Left ventricle myocardium inferior (tissue), 1 donor: ENCODE measurements at places on chromosomes 7 and 10.

DNA sequence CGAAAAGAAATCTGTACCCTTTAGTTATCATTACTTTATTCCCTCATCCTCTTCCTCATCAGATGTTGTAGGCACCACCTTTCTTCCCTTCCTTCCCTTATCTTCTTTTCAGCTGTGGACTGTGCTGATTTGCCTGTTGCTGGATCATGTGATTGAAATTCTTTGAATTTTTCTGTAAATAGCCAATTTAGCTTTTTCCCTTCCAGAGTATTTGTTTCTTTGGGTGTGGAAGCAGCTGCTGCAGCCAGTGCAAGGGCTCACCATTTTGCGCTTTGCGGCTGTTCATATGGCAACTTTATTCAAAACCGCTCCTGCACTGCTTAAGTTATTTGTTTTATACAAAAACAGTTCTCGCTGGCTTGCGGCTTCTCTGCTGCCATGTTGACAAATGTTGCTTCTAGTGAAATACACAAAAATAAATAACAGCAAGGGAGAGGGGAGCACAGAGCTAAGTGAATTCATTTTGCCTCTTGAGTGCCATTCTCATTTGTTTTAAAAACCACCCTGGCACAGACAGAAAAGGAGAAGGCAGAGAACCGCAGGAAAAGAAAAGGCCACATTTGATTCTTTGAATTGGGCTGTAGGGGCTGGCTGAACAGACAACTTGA lies 151.2 kb downstream of the AUTS2 start:
- DNase-seq = no peak

GRCh38 chr10:103766751-103767505 lies 88.4 kb downstream of the SH3PXD2A start:
- no peak for DNase-seq

- peak; percentile 59 for DNase-seq
Measured at GRCh38 chr10:30028006-30028737, 31.2 kb downstream of the JCAD start.

- DNase-seq = no peak
Measured at GRCh38 chr7:1068619-1069018, 19.3 kb upstream of the GPER1 start.

DNA sequence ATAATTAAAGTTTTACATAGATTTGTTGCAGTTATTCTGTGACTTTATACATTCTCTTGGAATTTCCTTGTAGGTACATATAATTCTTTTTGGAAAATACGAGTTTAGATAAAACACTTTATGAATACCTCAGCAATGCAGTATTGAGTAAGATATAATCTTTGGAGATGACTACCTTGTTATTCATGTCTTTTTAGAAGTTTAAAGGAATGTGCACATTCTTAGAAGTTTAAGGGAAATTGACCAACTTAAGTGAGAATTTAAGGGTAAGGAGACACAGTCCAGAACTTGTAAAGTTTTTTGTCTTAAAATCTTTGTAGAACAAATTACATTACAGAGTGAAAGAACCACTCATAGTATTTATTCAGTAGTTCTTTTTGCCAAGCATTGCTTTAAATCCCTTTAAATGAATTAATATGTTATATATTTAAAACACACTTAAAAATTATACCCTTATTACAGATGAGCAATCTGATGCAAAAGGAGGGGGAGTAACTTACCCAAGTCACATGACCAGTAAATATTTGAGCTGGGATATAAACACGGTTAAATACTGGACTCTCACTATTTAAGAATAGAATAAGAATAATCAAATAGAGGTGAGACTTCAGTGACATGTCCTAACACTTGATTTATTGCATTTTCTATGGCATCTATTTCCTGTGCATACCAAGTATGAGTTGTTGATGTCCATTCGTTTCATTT lies 139.5 kb upstream of the FERD3L start:
- no peak for DNase-seq

DNA sequence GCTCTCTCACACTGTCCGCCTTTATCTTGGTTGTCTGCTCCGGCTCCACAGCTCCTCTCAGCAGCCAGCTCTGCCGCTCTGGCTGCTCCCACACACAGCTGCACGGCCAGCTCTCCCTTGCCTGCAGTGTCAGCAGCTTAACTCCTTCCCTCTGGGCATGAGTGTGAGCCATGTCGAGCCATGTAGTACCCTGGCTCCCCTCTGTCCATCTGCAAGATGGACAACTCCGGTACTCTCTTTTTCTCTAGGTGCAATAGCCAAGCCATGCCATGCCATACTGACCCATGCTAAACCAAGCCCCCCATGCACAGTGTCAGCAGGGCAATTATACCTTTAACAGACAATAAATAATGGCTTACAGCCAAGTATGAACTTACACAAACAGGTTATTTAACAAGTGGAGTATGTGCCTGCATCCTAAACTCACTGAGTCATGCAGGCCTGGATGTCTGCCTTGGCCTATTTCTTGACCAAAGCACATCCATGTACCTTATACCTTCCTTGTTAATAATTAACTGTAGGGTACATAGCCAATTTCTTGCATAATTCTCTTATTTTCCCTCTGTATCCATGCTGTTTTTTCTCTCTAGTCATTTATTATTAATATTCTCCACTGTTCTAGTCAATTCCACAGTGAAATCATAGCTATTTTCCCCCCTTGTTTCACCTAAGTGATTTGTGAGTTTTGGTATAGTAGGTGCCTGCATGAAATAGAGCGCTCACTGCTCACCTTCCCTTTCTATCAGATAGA lies 170.9 kb downstream of the CDK14 start:
- peak; percentile 61 for DNase-seq

DNA sequence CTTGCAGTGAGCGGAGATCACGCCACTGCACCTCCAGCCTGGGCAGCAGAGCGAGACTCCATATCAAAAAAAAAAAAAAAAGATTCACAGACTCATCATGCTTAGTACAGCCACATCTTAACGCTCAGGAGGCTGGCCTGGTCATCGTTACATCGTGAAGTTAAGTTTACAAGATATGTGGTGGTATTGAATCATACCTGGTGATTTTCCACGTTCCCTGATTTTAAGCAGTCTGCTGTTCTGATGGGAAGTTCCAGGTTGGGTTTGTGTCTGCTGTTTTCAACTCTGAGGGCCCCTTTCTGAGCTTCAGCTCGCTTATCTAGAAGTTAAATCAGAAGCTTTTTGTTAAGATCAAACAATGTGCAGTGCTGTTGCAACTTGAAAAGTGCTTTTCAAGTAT lies 6.9 kb downstream of the PPP2R2D start:
- no peak for DNase-seq

DNA sequence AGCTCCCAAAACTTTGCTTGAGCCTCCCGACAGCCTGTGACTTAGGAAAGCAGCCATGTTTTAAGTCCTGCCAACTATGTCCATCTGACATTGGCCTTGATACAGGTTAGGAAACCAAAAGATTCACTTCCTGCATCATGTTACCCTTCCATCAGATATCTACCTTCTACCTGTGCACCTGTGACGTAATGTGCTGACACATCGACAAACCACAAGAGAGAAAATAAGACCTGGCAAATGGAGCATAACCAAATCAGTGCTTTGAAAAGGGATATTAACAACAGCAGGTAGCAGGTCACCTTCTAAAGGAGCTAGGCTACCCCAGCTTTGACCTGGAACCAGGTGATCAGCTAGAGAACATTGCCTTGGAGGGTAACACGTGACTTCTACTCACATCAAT lies 14.8 kb upstream of the PRR15 start:
- DNase-seq = no peak

GRCh38 chr10:22344781-22345300 lies 455 bp upstream of the SPAG6 start:
- DNase-seq = no peak

DNA sequence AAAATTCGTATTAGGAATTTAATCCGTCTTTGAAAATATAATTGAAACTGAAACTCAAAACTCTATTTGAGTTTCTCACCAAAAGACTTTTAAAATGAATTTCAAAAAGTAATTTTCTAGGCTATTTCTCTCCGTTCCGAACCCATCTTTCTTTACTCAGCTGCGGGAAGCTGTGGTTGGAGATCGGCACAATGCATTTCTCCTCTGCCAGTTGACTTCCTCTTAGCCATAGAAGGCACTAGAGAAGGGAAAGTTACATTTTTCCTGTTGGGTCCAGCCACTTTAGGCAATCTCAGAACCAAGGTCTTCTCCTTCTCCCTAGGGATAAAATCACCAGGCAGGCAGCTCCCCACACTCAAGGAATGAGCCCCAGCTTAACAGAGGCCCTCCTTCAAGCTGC lies 133.6 kb upstream of the COL1A2 start:
- no peak for DNase-seq

DNA sequence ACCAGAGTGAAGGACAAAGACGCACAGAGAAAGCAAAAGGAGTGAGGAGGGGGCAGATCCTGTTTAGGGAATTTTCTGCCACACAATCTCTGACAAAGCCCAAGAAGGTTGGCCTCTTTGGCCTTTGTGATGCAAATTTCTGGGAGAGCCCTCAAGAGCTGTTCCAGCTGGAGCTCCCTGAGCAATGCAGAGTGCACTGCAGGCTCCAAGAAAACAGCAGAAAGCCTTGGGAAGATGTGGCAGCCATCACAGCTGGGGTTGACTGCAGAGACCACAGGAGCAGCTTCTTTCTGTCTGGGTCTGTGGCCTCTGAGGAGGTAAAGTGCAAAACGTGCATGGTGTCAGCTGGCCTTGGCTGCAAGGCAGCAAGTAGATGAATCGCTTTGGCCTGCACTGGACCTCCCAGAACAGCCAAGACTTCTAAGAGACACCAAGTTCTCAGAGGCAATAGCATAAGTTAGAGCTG lies 200.2 kb downstream of the ELMO1 start:
- DNase-seq = no peak

DNA sequence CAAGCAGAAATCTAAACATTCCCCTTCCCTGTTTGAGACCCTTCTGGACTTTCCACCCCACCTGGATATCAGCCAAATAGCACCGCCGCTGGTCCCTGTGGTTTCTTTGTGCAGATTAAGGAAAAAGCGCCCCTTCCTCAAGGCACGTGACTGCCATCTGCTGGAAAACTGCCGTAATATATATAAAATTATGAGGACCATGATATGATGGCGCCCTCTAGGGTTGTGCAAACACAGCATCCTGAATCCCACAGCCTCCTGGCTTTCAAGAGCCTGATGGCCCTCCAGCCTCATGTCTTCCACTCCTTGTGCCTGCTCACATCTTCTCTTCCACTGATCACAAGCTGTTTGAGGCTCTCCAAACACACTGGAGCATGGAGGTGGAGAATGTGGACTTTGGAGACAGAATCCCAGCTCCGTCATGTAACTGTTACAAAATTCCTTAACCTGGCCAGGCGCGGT lies 121.3 kb downstream of the MYL10 start:
- DNase-seq = no peak

GRCh38 chr7:25752967-25753791 lies 398.8 kb upstream of the NFE2L3 start:
- DNase-seq = no peak

DNA sequence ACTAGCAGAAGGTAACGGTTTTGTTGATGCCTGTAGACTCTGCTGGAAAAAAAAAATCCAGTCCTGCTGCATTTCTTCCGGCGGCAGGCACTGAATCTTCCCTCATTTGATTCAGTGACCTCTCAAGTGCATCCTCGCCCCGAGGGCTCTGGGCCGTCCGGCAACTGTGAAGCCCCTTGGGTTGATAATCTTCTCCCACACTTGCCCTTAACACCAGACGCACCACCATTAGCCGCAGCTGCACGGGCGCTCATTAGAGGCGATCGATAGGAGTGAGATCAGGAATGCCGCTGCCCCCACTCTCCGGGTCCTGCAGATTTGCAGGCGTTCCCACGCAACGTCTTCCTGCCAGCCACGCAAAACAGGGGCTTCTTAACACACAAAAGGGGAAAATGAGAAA lies 200.0 kb upstream of the MKI67 start:
- no peak for DNase-seq

DNA sequence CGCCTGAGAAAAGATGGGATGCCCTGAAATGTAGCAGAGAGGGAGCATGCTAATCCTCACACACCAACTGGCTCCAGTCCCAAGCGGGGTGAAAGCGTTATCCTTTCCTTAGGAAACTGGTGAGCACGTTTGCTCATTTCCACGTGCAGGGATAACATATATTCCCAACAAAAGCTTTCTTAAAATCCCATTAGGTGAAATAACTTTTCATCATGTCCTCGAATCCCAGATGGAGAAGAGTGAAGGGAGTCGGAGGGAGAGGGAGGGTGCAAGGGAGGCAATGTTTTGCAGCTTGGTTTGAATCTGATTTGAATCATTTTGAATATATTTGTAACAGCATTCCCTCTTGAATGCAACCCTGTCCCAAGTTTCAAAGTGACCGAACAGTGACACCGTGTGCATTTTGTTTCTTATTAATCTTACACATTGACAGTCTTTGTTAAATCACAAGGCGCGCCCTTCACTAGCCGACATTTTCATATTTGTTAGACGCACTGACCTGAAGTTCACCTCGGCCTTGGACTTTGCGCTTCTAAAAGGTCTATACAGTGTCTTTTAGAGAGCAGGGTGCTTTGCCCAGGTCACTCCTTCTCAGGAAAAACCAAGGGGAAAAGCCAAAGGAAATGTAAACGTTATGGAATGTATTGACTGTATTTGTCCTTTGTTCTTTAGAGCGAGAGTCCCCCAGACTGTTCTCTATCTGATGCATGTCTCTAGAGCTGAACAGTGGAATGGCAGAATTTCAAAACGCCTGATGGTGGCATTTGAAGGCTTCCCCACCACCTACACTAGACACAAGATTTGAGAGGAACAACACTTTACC lies 3.1 kb upstream of the HOXA4 start:
- DNase-seq = no peak

DNA sequence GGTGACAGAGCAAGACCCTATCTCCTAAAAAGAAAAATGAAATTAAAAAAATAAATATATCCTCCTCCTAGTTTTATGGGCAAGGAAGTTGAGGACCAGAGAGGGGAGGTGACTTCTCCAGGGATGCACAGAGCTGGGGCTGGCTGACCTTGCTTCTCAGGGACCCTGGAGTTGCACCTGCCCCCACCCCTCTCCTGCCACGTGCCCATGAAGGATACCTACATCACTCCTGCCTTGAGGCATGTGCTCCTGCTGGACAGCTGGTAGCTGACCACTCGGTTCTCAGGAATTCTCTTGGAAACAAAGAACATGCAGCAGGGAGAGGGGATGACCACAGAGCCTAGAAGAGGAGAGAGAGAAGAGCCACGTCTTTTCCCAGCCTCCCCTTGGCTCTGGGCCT lies 522 bp downstream of the CCL24 start:
- DNase-seq = no peak

DNA sequence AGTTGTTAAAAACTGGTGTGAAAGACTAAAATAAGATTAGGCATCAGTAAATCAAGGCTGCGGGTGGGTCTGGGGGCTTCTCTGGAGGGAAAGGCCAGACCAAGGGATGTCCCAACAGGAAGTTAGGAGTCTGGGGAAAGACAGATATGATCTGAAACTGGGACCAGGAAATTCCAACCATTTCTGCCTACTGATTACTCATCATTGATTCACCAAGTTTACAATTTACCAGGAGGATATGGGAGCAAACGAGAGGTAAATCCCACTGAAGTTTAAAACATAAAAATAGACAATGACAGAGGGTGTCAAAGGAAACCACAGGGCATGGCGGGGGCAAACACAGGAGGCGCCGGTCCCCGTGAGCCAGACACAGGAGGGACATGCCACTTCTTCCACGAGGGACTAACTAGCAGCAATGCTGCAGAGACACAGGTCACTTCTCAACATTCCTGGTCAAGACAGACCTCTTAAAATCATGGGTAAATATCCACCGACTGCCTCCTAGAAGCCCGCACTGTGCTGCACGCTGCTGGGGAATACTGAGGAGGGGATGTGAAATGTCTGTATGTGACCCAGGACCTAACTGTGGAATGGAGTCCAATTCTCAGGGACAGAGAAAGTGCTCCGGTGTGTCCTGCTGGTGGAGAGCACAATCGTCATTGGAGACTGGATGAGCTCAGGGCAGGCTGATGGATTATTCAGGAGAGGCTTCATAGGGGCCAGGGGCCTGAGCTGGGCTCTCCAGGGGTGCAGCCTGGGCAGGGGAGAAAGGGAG lies 153.4 kb upstream of the KLF14 start:
- DNase-seq = no peak
